Skin of body (tissue), 3 donors: ENCODE measurements at places on chromosomes 2 and 18. TPM values are rescaled to one million over a fixed set of nuclear protein-coding genes. Genes with fewer than 3 reads are reported as not detected.

Gene CPO
- total RNA-seq: 0.89 TPM

Gene MBD2
- 23.8 TPM for total RNA-seq

Gene C2orf66
- 0.69 TPM for total RNA-seq

Gene IL36RN
- total RNA-seq: 10.9 TPM

Gene GAREM2
- 2.5 TPM for total RNA-seq

Gene SCYGR4
- 0.89 TPM for total RNA-seq

Gene MALT1
- 26.1 TPM for total RNA-seq

Gene DARS1
- 64.9 TPM for total RNA-seq

Gene AQP4
- total RNA-seq: 1.5 TPM

GRCh38 chr2:7180638-7181370, 263.6 kb downstream of the RNF144A start:
- DNase-seq: peak; percentile 16

DNA sequence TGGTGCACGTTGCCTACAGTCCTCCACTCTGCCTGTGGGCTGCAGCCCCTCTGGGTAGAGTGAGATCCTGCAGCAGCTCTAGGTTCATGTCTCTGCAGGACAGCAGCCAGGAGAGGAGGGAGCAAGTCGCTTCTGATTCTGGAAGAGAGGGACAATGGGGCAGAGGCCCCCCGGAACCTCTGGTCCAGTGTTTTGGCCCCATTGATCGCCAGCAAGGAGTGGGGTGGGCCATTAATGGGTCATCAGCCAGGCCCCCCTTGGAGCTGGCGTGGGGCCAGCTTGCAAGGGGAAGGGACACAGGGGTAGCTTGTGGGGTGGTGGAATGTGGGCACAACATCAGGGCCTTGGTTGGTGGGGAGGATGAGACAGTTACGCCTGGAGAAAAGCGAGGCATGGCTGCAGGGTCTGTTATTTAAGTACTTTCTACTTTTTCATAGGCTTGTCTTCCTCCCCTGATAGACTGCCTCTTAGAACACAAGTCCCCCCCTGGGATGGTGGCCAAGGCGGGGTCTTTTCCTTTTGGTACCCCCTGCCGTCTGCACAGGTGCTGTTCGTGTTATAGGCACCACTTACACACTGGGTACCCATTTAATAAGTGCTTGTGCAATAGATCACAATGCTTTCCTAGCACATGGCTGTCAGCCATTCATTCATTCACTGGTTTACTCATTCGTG, 44.6 kb downstream of the INHBB start:
- DNase-seq: no peak

DNA sequence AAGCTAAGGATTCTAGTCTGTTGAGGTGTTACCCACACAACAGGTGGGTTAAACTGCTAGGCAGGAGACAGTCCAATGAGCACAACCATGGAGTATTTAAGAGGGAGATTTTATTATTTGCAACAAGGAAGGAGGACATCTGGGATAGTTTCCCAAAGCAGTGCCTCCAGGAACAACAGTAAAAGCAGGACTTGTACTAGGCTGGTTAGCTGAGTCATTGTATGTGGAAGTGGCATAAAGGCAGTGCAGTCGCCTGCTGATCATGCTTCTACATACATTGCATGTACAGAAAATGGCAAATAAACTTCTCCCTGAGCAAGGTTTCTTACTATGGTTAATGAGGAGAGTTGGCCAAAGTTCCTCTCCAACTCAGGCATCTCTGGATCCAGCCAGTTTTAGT, 46.1 kb upstream of the CYTIP start:
- DNase-seq: no peak

DNA sequence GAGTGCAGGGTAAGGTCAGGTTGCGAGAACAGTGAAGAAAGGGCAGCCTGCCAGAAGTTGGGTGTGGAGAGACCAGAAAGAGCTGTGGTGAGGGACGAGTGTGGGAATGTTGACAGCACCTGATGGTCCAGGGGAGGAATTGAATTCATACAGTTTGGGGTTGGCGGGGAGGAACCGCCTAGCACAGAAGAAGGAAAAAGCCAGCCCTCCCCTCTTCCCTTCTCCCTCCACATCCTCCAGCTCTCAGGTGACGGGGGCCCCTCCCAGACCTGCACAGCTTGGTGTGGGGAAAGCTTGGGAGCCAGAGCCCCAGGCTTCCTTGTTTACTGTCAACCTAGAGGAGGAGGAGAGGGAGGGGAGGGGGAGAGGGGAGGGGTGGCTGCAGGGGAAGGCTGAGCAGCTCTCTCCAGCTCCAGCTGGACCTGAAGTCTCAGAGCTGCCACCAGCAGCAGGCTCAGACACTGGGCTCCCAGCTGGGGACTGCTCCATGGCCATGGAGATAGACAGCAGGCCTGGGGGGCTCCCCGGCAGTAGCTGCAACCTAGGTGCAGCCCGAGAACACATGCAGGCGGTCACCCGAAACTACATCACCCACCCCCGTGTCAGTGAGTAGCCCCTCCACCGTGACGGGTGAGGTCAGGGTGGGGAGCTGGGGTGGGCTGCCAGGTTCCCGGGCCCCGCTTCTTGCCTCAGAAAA, at the start of gene ATP6V1B1:
TSS of gene ATP6V1B1 (plus strand) at position 433 of the 697 bp plus-strand sequence. CDS start at position 488, 55 bp downstream.
- no peak for DNase-seq

GRCh38 chr2:129882476-129882875, 97.0 kb upstream of the RAB6C start:
- DNase-seq: no peak

DNA sequence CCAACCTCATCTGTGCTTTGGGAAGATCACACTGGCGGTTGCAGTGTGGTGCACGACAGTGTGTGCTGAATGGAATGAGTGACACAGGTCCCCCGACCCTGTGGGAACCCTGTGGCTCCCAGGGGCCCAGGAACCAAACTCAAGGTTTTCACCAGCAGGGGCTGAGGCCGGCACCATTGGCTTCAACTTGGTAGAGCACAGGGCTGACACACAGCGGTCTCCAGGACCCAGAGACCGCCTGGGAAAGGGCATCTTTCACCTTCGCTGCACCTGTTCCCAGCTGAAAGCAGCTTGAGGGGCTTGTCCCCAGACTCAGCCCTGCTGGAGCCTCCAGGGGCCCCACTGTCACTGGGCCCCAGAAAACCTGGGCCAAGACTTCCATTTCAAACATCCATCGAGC, 59.0 kb upstream of the ODC1 start:
- DNase-seq: no peak

DNA sequence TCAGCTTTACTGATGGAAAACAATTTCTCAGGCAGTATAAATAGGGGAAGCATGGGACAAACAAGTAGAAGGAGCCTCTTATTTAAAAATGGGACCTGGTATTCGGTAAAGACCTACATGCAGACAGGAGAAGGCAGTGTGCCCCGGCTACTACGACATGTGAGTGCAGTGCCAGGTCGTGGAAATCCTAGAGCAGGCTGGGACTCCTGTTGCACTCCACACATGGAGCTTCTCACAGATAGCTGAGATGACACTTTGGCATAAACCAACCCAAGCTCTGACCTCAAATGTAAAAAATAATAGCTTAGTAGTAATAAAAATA, 885 bp upstream of the DSEL start:
- no peak for DNase-seq

DNA sequence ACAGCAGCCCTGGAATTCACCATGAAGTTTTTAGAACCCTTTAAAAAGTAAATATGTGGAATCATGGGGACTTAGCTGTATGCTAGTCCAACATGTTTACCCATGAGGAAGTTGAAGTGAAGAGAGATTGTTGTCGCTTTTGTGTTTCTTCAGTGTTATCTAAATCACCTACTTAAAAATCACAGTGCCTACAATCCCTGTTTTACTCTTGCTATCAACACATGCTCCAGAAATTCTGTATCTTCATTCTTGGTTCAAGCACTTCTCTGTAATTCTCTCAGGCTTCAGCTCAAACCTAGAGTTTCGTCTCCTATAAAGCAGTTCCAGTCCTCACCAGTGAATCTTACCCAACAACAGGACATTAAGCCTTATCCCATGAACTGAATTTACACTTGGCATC, 30.5 kb upstream of the CHMP1B start:
- no peak for DNase-seq

DNA sequence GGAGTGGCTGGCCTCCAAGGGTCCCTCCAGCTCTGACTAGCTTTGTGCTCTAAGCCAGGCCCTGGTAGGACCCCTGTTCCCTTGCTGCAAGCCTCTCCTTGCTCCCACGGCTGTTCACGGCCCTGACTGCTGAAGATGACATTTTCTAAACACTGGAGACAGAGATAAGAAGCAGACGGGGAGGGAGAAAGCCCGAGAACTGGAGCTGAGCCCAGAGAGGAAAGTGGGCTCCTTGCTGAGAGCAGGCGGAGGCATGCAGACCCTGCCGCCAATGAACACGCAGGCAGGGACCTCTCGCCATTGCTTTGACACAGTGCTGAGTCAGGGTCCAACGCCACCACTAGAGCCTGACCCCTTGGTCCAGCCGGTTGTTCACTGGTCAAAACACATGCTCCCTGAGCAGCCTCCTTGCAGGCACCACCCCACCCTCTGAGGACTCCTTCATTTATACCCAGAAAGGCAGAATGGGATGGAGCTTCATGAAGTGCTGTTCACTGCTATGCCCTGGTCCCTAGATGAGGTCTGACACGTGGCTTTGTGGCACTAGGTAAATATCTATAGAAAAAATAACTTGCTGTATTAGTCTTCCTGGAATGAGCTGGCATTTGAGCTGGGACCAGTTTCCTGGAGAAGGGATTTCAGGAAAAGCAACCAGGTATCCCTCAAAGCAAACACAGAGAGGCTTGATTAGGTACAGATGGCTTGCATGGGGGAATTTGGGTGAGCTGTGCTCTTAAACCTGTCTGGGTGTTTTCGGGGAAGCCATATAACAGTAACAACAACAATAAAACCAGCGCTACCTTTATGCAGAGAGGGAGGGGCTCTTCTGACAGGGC, 65.7 kb downstream of the MCFD2 start:
- no peak for DNase-seq

DNA sequence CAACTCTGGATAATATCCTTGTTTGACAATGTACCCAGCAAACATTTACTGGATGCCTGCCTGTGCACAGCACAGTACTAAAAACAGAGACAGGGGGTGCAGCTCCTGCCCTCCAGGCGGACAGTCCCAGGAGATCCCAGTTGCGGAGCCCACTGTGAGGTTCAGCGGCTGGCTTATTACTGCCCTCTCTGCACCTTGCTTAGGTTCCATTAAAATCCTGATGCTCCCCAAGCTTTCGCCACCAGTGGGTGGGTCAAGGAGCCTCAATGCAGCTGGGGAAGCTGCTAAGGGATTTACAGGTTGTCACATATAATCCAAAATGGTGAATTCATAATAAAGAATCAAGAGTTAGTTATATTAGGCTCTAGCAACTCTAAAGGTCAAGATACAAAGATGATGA, 38.3 kb downstream of the CRACDL start:
- no peak for DNase-seq

DNA sequence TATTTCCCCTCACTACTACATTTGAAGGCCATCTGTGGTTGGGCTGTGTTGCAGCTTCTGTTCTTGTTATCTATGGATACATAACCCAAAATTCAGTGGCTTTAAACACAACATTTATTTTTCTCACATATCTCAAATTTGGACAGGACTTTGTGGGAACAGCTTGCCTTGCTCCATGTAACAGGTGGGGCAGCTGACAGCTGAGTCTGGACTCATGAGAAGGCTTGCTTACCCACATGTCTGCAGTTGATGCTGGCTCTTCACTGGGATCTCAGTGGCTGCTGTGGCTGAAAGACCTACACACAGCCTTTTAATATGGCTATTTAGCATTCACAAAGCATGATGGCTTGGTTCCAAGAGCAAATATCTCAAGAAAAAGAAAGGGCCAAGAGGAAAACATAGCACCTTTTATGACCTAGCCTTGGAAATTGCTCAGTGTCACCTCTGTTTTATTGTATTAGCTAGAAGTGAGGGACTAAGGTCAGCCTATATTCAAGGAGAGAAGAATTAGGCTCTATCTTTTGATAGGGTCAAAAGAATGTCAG, 296.8 kb upstream of the ZNF521 start:
- DNase-seq: no peak

DNA sequence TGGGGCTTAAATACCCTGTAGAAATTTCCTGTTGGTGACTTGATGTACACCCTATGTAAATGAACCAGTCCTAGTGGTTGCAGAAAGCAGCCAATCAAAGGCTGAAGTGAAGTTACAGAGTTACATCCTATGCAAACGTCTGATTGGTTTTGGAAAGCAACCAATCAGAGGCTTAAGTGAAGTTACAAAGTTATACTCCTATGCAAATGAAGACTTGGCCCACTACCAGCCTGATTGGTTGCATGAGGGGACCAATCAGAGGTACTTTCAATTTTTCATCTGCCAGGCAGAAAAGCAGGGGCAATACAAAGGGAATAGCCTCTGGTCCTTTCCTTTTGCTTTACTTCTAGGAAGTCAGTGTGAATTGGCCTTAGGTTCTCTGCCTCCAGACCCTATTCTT, 13.6 kb upstream of the ZNF397 start:
- DNase-seq: no peak

GRCh38 chr2:172058660-172059059, 26.6 kb upstream of the DLX1 start:
- no peak for DNase-seq
